ENCODE measurements at places on chromosomes 13 and 19.

GRCh38 chr13:44758630-44759383 is 182.7 kb upstream of the TSC22D1 start:
- peak; percentile 80 for DNase-seq

GRCh38 chr19:37413313-37414084 is 42.6 kb downstream of the ZNF527 start:
- peak; percentile 46 for DNase-seq

GRCh38 chr13:32136061-32136460 is 104.5 kb downstream of the FRY start:
- no peak for DNase-seq

DNA sequence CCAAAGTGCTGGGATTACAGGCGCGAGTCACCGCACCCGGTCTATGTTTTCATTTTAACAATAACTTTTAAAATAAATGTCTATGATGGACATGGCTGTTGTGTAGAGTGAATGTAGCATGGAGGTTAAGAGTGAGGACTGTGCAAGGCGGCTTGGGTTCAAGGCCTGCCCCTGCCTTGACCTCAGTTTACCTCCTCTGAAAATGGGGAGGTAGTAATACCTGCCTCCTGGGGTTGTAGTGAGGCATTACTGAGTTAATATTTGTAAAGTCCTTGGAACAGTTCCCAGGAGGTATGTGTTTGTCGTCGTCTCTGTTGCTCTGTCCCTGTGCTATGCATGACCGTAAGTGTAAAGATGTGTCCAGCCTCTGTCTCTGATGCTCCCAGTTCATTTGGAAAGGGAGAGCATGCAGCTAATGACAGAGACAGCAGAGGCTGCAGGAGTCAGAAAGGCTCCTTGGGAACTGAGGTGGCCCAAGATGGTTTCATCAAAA is 9.4 kb downstream of the GARRE1 start:
- DNase-seq = peak; percentile 63

- no peak for DNase-seq
Measured at GRCh38 chr19:3338541-3339181, 27.7 kb upstream of the NFIC start.

GRCh38 chr13:92602560-92602959 is 624.0 kb upstream of the GPC6 start:
- DNase-seq = peak; percentile 6

GRCh38 chr19:3186891-3187661 is 1.3 kb downstream of the NCLN start:
- DNase-seq = no peak

DNA sequence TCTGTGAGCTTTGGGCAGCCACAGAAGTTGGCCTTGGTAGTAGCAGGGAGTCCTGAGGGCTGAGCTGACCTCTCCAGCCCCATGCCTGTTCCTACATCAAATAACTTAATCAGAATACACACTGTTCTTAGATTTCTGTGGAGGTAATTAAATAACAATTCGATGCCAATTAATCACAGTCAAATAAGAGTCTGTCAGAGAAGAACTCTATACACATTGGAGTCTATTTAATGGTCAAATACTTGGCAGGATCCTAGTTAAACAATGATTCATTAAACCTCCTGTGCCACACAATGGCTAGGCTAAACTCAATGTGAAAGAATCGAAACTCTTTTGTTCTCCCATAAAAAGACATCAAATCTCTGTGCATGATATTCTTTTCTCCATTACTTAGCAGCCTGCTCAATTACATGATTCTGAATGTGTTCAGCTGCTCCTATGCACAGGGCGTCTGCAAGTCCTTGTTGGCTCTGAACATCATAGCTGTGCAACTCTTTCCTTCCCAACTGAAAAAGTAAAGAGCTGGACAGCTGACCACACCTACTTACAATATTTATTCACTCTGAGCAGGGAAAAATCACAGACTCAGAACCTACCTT is 173.1 kb downstream of the ABCC4 start:
- DNase-seq = peak; percentile 52

DNA sequence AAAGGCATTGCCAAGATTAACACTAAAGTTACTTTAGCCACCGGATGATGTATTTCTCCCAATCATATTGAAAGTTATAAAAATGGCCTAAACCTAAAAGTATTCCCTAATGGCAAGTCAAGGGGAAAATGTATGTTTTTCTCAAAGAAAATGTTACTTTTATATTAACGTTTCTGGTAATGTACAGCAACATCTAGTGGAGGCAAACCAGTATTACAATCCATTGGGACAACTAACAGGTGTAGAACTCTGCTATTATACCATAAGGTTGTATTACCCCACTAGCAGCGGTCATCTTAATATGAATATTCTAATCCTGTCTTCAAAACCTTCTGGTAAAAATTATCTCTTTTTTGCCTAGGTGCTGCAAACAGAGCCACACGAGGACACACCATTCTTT is 69.2 kb downstream of the ZNF100 start:
- peak; percentile 77 for DNase-seq

GRCh38 chr19:46288896-46289588 is 7.8 kb upstream of the HIF3A start:
- DNase-seq = peak; percentile 59

GRCh38 chr19:3507371-3508120 is 1.4 kb downstream of the FZR1 start:
- no peak for DNase-seq

DNA sequence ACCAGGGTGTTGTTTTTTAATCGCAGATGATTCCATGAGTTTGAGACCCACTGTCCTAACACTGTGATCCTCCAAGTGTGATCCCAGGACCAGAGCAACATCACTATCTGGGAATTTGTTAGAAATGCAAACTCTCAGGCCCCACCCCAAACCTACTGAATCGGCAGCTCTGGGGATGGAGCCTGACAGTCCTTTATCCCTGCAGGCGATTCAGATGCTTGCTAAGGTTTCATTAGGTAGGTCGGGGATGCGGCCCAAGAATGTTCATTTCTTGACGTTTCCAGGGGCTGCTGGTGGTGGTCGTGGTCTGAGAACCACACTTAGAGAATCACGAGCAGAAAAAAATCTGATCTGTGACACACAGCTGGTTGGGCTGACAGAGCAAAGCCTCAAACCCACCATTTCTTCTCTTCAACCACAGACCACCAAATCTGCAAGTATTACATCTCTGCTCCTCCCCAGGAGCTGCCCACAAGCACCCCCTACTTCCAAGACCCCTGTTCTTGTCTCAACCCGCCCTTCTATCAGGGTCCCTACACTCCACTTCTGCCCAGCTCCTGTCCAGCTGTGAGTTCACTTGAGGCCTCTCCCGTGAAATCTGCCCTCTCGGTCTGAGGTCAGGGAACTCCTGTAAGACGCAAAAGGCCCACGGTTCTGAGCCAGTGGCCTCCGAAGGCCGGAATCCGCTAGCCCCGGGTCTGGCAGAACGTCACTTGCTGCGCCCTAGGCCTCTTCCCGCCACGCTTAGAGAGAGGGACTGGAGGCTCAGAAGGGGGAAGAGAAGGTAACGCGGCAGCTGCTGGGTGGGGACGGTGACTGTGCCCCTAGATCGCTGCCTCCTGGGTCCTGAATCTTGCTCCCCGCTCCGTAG is 1.1 kb upstream of the FARP1 start:
- peak; percentile 50 for DNase-seq

- DNase-seq = no peak
Measured at GRCh38 chr19:10555610-10555973, 10.2 kb downstream of the KRI1 start.

GRCh38 chr13:86795858-86796257 is 875.3 kb upstream of the SLITRK5 start:
- no peak for DNase-seq

GRCh38 chr19:39264306-39265290 is 3.6 kb upstream of the IFNL2 start:
- DNase-seq = peak; percentile 41

DNA sequence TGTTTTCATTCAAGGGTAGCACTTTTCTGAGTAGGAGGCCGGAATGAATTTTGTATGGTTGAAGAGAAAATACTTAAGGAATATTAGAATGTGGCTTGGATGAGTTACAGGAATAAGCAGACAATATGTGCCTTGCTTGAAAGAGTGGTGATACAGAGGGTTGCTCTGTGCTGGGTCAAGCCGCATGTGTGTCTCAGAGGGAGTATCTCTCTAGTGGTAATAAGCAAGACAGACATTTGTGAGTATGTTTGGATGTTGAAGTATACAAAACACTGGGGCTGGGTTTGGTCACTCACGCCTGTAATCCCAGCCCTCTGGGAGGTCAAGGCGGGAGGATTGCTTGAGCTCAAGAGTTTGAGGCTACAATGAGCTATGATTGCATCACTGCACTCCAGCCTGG is 103.9 kb downstream of the LMO7 start:
- DNase-seq = no peak

DNA sequence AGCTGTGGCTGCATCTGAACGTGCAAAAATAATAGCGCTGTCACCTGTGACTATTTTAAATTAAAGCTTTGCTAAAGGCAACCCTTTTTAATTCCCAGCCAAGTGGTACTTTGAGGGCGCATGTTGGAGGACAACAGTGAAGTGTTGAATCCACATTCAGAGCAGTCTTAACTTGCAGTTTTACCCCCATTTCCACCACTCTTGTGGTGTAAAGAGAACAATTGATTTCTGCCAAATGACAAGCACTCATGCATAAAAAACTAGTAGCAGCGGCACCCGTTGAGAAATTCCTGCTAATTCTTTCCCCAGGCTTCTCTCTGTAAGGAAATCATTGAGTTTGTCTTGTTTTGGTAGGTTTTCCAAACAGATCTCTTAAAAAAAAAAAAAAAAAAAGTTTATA is 1033.3 kb downstream of the EFNB2 start:
- no peak for DNase-seq

DNA sequence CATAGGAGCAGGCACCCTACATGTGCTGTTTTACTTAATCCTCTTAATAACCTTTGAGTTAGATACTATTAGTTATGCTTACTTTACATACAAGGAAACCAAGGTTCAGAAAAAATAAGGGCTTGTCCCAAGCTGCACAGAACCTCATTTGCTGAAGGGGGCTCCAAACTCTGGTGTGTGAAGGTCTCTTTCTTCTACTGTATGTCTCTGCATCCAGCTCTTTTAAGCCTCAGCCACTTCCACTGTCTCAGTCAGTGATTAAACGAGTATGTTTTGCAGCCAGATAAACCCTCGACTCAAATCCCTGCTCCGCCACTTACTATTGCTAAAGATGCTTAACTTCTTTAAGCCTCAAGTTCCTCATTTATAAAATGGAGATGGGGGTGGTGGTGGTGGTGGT is 112.4 kb upstream of the WASF3 start:
- DNase-seq = no peak

- DNase-seq = no peak
Measured at GRCh38 chr19:39483141-39483540, 2.5 kb downstream of the TIMM50 start.

DNA sequence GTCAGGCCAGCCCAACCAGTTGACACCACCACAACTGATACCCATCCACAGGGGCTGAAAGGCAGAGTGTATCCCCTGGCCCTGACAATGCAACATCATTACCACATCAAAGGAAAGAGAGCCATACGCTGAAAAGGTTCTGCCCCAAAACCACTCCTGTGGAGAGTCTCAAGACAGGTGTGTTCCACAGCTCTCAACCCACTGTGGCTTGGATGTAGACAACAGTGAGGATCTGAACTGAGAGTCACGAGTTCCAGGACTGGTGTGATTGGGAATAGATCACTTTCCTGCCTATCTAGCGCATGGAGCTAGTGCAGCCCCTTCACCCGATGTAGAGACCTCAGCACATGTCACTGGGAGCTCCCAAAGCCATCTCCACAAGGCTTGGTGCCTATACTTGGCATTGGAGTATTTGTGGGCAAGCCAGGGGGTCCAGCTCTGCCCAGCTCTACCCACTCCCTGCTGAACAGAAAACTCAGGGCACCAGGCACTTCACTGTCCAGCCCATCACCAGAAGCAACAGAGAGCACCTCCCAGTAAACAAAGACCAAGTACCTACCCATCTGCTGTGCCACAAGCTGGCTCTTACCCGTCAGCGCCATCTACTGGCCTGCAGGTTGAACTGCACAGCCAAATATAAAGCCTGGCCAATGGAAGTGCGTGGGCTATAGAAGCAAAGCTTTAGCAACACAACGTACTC is 579.5 kb downstream of the UQCRFS1 start:
- DNase-seq = peak; percentile 55

DNA sequence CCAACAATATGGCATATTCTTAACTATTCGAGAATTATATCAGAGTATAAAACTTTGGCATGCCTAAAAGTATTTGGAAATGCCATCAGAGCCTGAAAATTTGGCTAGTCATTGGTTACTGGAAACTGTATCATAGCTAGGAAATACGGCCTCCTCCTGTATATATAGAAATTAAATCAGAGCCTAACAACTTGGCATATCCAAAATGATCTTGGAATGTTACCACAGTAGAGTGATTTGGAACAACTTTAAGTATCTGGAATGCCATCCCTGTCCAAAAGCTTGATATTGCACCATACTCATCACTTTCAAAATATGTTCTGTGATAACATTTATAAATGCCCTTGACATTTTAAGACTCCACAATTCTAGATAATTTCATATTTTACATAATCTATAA is 335.8 kb downstream of the SLITRK1 start:
- no peak for DNase-seq

DNA sequence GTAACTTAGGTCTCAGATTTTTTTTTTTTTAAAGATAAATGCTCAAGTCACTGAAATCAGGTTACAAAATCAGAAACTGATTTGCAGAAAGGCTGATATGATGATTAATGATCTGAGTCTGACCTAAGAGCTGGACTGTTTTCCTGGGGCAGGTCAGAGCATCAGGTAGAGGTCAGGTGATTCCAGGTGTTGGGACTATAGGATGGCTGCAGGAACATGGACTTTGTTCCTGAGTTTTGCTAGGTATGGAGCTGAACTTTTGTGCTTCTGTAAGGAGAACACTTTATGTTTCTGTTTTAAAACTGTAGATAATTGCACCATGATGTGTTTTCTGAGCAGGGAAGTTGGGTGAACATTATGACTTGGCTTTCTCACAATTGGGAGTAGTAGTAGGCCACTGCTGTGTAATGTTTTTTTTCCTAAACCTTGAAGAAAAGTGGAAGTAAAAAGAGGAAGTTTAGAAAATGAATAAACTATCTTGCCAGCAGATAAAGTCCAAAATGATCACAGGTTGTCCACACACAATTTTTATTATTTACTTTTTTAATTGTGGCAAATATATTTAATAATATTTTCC is 297.2 kb downstream of the DCT start:
- DNase-seq = no peak

GRCh38 chr13:52999093-52999696 is 29.4 kb upstream of the OLFM4 start:
- no peak for DNase-seq

GRCh38 chr19:5818594-5818993 is 13.7 kb downstream of the NRTN start:
- no peak for DNase-seq

DNA sequence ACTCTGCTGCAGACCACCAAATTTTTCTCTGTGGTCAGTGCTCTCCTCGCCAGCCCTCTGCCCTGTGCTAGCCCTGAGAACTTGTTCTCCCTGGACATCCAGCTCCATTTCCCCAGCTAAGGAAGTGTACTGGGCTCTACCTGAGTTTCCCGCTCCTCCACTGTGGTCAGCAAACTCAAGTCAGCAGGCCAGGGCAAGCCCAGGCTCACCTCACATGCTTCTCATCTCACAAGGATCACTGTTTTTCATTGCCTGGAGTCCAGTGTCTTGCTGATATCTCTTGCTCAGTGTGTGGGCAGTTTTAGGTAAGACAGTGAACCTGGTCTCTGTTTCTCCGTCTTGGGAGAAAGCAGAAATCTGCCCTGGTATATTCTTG is 201.4 kb downstream of the FOXO1 start:
- peak; percentile 52 for DNase-seq
